Activated CD4-positive, CD25-positive, alpha-beta regulatory T cell treated with anti-CD3 and anti-CD28 coated beads, Interleukin-2, amount 50 U/mL, for 24 hours (primary cell): ENCODE measurements at places on chromosomes 5 and 9.

DNA sequence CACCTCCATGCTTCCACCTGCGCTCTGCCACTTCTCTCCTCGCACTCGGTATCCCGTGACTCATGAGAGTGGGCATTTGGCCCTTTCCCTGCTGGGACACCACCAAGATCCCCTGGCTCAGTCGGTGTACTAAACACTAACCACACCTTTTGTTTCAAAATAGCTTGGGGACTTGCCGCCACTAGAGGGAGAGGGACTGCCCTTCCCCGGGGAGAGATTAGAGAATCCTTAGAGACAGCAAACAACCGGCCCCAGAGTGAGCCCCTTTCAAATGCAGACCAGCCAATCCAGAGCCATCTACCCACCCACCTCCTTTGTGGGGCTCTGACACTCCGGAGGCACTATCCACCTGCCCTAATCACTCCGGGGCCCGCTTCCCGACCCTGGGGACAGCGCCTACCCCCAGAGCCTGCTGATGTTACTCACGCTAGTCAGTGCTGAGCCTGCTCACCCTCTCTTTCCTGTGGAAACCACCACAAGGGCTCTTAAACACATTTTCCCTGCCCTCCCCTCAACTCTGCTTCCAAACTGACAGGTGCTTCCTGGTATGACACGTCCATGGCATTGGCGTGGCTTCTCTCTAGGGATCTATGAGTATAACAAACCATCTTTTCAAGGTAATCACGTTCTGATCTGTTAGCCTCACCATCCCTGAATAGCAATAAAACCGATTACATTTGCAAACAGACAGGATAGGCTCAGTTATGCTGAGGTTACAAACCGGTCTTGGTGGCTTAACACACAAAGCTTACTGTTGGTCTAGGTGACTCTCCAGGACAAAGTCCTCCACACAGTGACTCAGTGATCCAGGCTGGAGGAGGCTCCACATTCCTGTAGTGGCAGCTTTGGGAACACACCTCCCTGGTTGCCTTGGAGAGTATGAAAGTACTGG lies 180.1 kb upstream of the MVB12B start:
- peak; percentile 63 for ATAC-seq

GRCh38 chr5:92904021-92904420 lies 677.0 kb downstream of the NR2F1-AS1 start:
- no peak for ATAC-seq

DNA sequence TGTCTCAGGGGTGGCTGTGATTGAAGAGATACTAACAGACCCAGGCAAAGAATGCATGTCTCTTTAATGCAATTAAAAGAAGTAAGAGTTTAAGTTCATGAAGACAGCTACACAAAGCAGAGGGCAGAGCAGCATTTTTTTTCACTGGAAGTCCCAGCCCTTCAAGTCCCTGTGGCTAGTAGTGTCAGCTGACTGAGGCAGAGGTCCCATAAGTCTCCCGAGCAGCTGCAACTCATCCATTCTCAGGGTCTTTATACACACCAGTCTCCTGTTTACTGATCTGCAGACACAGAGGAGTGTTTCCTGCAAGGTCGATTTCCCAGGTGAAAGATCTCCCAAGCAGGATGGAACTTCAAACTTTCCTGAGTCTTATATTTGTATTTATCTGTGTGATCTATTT lies 169.4 kb upstream of the GLRA1 start:
- no peak for ATAC-seq

- ATAC-seq = no peak
These were observed 63.3 kb downstream of the PRRC1 start for GRCh38 chr5:127580731-127581130.

DNA sequence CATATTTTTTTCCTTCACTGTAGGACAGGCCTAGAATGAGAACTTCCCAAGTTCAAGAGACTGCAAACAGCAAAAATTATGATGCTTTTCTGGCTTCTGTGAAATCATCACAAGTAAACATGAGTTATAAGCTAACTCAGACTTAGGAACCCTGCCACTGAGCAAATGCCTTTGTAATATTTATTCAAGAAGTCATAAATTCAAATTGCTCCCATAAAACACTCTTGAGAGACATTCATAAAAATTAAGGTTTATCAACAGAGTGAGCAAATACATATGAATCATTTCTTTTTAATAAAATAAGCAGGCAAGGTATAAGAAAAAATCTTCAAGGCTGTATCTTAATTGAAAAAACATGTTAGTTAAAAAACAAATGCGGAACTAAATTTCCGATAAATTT lies 124.2 kb downstream of the GNA14 start:
- ATAC-seq = no peak

- ATAC-seq = no peak
These were observed 57.4 kb downstream of the CFAP95 start for GRCh38 chr9:69877852-69878514.

DNA sequence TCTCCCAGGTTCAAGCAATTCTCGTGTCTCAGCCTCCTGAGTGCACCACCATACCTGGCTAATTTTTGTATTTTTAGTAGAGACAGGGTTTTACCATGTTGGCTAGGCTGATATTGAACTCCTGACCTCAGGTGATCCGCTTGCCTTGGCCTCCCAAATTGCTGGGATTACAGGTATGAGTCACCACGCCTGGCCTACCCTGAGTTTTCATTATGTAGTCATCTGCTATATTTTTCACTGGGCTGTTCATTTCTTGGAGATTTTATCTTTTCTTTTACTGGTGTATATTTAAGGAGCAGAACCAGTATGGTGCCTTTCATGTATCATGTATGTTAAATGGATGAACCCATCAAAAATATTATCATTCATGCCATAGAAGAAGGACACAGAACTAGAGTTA lies 377.0 kb upstream of the ACTBL2 start:
- ATAC-seq = no peak

- ATAC-seq = no peak
These were observed 121.1 kb upstream of the IRX4 start for GRCh38 chr5:2003690-2004365.

DNA sequence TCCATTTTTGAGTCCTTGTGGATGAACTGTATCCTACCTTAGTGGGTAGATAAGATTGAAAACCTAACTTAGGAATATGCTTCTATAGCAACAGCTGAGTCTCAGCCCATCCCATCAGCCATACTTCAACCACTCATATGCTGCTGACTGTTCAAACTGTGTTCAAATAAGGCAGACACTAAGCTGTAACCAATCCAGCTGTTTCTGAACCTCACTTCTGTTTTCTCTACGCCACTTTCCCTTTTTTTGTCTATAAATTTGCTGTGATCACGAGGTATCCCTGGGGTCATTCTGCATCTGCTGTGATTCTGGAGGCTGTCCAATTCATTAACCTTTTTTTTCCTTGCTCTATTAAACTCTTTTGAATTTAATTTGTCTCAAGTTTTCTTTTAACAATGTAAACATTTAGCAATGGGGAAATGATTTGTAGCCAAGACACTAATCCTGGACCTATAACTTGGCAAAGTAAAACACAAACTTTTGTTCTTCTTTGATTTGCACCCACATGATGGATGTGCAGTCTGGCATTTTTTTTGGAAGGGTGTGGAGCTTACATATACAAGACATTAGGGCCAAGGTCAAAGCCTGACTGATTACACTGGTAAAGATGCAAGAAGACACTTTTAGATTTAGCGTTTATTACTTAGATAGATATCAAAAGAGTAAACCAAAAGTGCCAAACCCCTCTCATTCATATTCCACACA lies 14.9 kb upstream of the SCGB3A2 start:
- no peak for ATAC-seq

DNA sequence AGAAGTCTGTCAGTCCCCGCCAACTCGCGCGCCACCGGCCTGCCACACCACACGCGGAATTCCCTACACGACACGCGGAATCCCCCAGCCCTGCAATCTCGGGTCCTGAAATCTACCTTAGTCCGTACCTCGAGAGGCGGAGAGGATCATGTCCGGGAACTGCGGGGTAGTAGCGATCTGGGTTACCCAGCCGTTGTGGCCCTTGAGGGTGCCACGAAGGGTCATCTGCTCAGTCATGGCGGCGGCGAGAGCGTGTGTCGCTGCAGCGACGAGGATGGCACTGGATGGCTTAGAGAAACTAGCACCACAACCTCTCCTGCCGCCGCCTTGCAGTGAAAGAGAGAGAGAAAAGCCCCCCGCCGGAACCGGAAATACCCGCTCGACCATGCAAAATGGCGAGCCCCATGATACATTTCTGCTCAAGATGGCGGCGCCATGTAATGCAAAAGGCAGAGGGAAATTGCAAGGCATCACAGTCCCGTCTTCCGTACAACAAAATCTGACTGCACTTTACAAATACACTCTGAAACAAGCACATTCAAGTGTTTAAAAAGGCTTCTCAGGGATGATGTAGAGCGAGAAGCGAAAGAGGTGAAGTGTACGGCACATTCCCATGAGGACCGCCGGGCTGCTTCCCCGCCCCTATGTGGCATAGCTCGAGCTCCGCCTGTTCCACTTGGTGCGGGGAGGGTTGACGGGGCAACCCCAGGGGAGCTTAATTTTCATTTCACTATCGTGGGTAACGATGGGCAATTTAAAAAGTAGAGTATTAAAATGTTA lies at the start of gene RACK1:
RACK1 (minus strand) TSS at position 343 of the 780 bp plus-strand sequence; CDS start at position 237, 106 bp downstream.
- peak; percentile 73 for ATAC-seq

DNA sequence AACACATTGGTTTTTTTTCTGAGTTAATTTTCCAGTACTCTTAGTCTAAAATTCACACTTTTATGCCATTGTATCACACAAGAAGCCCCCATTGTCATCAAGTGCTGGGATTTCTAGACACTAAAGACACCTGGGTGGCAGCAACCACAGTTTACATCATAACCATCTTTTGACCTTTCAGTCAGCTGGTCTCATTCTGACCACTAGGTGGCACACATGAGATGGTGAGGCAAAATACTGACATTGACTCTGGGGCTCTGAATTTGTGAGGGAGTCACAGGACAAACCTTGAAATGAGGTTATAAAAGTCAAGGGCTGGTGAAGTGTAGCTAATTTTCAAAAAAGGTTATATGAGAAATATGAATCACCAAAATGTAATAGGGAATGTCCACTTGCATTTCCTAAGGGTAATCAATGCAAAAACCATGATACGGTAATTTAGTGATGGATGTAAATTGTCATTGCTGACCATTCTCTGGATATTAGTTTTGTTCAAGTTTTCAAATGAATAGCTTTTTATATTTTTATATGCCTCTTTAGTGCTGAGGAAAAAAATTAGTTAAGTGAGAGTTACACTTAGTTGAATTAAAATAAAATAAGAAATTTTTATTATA lies 229.4 kb downstream of the DMAC1 start:
- peak; percentile 44 for ATAC-seq

- ATAC-seq = no peak
These were observed 128.9 kb downstream of the ERCC6L2 start for GRCh38 chr9:96004379-96004778.

- ATAC-seq = no peak
These were observed 66.1 kb downstream of the PAPPA start for GRCh38 chr9:116219686-116220085.

DNA sequence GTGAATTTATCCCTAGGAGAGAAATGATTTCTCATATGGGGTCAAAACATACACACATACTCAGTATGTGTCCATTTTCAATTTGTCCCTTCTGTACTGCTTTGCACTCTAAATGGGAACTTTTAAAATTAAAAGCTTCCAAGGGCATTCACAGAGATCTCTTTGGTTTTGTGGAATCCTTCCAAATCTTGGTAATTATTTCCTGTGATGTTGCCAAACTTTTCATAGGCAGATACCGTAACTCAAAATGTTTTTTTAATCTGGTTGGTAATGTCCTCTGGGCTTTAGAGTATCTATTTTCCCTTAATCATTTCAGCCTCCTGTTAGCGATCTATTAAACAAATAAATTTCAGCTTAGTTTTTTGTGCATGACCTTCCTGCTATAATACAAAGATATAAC lies 282.4 kb downstream of the ARHGEF28 start:
- no peak for ATAC-seq

DNA sequence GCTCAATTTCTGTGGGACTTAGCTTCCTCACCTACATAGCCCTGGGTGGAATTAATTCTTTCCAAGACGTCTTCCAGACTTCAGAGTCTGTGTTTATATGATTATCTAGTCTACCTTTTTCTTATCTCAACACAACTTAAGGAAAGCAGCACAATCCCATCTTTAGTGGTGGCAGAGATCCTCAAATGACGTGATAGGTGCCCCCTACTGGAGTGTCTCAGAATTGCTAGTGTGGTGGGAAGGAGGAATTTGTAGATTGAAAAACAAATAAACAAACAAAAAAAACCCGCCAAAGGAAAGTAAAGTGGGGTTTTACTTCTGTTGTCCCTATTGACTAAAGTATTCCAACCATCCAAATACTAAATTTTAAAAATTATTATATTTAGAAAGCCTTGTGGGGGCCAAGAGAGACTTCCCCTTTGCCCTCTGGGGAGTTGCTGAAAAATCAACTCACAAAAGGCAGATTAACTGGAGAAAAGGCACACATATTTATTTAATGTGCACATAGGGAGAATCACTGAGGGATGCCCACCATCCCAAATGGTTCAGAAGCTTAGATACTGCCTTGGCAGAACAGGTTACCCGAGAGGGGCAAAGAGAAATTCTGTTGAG lies 283.3 kb downstream of the TMEM167A start:
- no peak for ATAC-seq
